ENCODE measurements at places on chromosomes 16 and 17.

DNA sequence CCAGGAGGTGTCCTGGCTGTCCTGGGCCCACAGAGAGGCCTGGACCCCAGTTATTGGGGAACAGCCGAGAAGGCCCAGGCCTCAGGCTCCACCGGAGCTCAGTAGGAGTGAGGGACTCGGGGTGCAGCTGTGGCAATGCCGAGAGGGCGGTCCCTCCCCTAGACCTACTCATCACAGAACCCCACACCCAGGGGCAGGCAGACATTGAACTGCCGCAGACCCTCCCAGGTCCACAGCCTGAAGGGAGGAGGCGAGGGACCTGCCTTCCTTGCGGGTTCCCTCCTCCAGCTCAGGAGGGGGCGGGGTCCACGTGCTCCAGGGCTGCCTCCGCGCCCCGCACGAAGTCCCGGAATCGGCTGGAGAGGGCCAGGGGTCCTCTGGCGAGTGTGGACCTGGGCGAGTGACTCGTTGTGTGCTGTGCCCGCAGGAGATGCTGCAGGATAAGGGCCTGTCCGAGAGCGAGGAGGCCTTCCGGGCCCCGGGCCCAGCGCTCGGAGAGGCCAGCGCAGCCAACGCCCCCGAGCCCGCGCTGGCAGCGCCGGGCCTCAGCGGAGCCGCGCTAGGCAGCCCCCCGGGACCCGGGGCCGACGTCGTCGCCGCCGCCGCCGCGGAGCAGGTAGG is 3.9 kb downstream of the TBX4 start:
- DNase-seq, result no peak

DNA sequence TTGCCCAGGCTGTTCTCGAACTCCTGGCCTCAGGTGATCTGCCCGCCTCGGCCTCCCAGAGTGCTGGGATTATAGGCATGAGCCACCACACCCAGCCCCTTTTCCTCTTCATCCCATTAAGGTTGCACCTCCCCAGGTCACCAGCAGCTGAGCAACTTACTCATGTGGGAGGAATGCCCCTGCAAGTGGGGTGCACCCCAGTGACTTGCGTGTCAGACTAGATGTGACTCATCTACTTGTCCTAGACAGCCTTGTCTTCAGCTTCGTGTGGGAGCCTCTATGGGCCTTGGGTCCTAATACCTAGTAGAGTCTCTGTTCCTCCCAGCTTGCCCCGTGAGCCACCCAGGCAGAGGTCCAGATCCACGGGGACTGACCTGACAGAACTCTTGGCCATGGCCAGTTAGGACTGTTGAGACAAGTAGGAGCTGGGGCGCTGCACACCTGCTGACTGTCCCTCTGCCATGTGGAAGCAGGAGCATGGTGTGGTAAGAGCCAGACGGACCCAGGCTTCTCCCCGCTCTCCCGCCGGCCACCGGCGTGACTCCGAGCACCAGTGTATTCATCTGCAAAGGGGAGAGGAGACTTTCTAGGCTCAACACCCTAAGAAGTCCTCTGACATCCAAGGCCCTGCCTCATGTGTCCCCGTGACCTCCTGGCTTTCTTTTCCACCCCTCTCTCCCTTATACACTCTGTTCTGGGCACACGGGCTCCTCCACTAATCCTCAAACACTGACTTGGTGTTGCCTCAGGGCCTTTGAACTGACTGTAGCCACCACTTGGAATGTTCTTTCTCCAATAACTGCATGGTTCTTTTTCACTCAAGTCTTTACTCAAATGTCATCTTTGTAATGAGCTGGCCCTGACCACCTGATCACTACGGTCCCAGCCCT is 11.6 kb upstream of the CBX4 start:
- no peak for DNase-seq

- no peak for DNase-seq
Measured at GRCh38 chr17:64146418-64147109, 16.6 kb upstream of the ERN1 start.

DNA sequence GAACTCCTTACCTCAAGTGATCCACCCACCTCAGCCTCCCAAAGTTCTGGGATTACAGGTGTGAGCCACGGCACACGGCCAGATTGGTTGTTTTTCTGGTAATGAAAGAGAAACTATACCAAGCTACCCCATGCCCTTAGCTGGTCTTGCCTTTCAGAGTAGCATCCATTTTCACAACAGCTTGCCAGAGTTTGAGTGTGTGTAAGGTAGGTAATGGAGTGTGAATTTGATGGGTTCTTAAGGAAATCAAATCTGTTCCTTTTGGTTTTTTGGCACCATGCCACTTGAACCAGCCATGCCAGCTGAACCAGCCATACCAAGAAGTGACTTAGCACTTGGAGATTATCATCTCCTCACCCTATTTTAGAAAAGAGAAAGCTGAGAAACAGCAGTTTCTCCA is 5.1 kb downstream of the CALCOCO2 start:
- no peak for DNase-seq

- DNase-seq, result no peak
Measured at GRCh38 chr16:50887500-50888298, 145.8 kb downstream of the CYLD start.

- no peak for DNase-seq
Measured at GRCh38 chr17:12808723-12809122, 19.4 kb downstream of the ARHGAP44 start.

- no peak for DNase-seq
Measured at GRCh38 chr17:4490637-4491061, 8.0 kb upstream of the SPNS2 start.

DNA sequence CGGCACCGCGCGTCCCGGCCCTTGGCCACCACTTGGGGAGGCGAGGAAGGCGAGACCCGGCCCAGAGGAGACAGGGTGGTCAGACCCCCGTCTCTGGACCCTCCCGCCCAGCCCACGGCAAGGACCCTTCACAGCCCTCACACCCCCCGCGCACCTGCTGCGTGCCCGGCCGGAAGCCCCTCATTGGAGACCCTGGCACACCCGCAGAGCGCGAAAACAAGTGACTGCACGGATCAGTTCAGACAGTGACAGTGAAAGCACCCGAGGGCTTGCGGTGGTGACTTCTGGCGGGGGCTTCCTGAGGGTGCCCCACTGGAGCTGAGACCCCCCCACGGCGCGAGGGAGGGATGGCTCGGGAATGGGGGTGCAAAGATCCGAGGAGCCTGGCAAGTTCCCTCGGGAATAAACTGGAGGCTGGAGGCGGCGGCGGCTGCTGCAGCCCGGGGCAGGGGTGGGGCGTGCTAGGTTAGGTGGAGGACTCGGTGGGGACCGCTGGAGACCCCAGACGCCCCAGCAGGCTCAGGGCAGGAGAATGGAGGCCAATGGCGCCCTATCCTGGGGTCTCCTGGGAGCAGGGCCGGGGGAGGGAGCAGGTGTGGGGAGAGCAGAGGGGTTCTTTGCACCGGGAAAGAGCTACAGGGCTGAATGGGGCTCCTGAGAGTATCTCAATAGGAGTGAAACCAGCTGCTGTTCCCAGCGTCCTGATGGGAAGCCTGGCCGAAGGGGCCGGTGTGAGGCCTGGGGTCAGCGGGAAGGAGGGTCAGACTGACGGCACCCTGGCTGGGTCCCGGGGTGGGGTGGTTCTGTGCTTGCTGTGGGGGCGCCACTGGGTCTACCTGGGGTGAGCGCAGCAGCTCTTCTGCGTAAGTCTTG is 824 bp upstream of the FBXL16 start:
- DNase-seq, result no peak

DNA sequence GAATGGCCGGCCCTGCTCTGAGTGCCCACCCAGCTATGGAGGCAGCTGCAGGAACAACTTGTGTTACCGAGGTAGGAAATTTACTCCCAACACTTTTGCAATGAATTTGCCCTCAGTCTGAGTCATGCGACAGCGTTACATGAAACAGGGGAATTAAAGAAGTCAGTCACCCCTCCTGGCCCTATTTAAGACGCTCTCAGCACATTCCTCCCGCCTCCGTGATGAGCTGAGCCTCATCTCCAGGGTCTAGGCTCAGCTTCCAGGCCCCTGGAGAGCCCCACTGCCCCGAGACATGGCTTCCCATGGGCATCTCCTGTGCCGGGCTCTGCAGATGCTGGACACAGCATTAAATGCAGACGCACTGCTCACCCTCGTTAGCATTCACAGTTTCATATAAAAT is 35.0 kb downstream of the CRISPLD2 start:
- no peak for DNase-seq

DNA sequence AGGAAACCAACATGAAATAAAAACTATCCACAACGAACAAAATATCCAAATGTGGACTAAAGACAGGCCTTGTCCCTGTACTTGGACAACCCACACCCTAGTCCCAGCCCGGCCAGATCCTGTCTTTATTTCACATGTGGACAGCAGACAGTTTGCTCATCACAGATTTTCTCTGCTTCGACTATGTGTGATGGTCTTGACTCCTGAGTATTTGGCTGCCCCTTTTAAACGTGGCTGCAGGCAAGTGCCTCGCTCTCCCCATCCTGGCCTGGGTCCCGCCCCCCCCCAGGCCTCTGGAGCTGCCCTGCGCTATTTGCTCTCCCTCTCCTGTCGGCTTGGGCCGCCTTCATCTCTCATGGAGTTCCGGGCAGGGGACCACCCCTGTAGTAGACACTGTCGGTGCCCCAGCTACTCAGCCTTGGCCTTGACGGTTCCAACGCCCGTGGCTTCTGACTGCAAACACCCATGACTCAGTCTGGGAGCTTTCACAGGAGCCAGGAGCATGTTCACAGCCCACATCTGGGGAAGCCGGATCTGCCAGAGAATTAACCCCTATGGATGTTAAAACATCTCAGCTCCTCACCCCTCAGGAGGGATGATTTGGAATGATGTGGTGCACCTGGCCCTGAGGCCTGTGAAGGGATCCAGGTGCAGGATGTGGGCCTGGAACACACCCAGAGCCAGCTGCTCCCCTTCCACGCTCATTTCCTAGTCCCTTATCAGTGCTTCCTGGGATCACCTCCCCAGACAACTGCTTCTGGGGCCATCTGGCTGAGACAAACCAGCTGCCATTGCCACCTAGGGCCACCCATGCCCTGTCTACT is 229.7 kb upstream of the RPL38 start:
- no peak for DNase-seq

GRCh38 chr17:10457952-10458351 is 11.4 kb downstream of the MYH4 start:
- no peak for DNase-seq

All from NCI-H2107 (cell line).